ENCODE measurements at places on chromosomes 1 and 21.

GRCh38 chr1:213656039-213656438 lies 331.7 kb upstream of the PROX1 start:
- no peak for DNase-seq

- no peak for DNase-seq
Observed at GRCh38 chr1:12165342-12165741, 1.4 kb upstream of the TNFRSF1B start.

DNA sequence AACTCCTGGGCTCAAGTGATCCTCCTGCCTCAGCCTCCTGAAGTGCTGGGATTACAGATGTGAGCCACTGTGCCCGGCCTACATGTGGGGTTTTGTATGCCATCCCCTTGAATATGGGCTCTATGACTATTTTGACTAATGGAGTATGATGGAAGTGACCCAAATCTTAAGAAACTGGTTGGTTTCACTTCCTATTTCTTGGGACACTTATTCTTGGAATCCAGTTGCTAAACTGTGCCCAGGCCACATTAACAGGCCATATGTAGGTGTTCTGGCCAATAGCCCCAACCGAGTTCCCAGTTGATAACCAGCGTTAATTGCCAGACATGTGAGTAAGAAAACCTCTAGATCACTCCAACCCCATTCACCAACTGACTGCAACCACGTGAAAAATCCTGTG lies 36.3 kb upstream of the CLIC4 start:
- no peak for DNase-seq

GRCh38 chr1:90513956-90514355 lies 203.1 kb downstream of the BARHL2 start:
- no peak for DNase-seq

DNA sequence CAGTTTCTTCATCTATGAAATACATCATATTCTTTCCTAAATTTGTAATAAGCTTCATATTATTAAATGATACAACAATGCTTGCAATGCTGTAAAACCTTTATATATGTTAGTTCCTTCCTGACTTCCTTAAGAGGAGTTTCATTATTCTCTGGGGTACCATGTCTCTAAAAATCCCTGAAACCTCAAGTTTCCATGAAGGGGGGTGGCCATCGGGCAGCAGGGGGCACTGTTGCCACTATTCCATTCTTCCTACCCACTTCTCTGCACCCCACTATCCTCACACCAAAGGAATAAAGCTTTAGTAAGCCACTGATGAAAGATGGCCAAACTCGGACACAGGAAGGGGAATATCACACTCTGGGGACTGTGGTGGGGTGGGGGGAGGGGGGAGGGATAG lies 9.0 kb upstream of the DMRTB1 start:
- no peak for DNase-seq

DNA sequence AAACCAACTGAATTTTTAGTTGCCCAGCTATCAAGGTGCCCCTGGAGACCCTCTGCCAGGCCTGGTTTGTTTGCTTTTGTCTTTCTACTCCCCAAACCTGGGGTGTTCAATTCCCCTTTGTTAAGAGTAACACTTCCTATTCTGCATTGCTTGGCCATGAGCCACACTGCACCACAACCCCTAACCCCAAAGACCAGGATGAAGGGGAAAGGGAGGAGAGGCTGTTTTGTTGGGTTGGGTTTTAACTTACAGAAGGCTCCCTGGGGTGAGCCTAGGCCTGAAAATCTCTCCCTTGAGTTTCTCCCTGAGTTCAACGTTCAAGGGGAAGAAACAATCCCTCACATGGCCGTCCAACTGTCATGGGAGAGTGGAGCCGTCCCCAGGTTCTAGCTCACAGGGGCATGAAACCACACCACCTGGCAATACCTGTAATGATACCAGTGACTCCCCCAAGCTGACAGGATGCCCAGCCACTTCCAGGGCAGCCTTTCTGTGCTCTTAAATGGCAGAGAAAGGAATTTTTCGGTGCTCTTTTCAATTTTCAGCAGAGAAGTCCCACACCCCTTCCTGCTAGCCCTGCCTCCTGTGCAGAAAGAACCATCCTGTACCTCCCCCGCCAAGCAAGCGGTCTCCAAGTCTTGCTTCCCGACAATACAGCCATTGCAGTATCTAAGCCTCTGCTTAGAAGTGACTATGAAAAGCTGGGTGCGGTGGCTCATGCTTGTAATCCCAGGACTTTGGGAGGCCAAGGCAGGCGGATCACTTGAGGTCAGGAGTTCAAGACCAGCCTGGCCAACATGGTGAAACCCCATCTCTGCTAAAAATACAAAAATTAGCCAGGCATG lies 14.9 kb downstream of the SLC45A3 start:
- no peak for DNase-seq

- no peak for DNase-seq
Observed at GRCh38 chr21:22961258-22961657, 1963.0 kb downstream of the NCAM2 start.

- DNase-seq: no peak
Observed at GRCh38 chr1:240768979-240769378, 157.0 kb upstream of the GREM2 start.

GRCh38 chr1:48027533-48027835 lies 30.3 kb upstream of the TRABD2B start:
- DNase-seq: no peak

DNA sequence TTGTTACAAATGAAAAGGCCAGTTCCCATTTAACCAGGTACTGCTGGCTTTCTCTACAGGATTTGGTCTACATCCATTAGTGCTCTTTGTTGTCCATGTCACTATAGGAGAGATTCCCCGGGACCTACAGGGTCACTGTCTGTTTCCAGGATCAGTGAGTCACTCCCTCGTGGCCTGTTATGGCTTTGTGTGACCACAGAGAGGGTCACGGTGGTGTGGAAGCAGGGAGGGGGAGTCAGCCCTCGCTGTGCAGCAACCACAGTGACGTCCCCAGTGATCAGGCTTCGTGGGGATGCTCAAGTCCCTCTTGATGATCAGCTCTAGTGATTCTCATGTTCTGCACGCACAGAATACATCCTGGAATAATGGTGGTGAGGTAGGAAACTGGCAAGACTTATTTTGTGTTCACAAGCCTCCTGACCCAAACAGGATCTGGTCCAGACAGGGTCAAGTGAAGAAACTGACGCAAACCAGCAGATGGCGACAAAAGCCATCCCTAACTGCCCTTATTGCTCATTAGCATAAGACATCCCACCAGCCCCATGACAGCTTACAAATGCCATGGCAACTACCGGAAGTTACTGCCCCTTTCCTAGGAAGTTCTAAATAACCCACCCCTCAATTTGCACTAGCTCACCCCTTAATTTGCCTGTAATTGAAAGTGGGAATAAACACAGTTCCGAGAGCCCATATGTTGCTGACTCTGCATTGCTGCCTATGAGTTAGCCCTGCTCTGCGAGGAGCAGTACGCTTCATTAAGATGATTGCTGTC lies 98.5 kb downstream of the DISC1 start:
- no peak for DNase-seq

DNA sequence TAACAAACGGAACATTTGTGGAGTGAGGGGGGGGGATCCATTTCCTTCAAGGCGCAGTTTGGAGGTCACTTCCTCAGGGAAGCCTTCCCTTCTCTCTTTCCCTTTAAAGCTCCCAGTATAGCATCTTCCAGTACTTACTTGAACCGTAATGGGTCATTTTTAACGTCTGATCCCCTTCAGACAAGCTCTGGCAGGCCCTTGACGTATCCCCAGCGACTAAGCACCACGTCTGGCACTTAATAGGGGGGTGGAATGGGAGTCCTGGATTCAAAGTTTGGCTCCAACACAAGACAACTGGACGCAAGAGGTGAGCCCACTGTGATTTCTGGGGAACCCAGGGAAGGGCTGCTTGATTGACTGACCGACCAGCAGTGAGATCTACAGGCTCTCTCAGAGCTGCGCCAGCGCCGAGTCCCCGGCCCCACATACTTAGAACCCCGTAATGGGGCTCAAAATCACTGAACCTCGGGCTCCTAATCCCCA lies 441 bp downstream of the YARS1 start:
- DNase-seq: no peak

GRCh38 chr1:12272770-12273169 lies 42.9 kb downstream of the VPS13D start:
- DNase-seq: no peak

DNA sequence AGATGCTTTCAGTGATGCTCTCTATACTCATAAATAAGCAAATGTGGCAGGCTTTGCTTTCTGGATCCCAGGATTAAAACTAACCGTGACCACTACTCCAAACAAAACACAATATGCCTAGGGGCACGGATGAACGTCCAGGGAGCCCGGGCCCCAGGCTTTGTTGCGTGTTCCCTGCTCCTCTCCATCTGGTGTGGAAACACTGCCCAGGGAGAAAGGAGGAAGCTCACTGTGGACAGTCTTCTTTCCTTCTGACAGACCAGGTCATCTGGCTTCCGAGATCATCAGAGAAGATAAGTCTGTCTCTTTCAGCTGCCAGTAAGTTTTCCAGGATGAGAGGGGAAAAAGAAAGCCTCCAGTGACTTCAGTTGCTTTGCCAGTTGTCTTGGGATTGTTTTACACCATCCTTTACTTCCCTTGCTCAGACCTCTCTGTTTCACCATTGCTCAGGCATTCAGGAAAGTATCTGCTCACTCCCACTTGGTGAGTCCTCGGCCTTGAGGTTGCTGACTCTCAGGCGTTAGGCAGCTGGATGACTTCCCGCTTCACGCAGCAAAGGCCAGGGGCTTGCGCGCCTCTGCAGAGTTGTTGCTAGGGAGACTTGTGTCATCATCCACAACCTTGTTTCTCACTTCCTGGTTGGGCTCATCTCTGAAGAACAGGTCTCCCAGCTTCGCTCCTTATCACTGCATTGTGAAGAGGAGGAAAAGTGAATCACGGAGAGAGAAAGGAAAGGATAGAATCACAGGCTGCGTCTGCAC lies 20.6 kb upstream of the PGD start:
- no peak for DNase-seq

- no peak for DNase-seq
Observed at GRCh38 chr1:192272732-192273131, 44.1 kb upstream of the RGS21 start.

DNA sequence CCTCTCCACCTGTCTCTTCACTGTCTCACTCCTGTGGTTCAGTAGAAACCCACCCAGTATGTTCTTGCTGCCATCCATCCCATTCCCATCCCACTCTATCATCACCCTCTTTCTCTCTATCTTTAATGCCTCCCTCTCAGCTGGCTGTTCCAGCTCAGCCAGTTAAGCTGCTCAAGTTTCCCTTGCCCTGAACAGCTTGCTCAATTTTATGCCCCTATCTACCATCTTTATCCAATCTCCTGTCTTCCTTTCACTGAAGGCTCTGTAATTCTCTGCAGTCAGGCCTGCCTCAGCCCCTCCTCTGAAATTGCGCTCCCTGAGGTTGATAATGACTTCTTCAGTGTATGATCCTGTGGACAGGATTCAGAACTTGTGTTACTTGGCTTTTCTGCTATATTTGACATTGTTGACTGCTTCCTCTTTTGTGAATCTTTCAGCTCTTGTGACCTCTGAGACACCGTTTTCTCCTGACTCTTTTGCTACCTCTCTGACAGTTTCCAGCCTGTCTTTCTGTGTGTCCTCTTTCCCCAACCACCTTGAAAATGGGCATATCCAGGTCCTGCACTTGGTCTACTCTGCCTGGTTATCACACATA lies 13.9 kb upstream of the BCAR3 start:
- DNase-seq: no peak

DNA sequence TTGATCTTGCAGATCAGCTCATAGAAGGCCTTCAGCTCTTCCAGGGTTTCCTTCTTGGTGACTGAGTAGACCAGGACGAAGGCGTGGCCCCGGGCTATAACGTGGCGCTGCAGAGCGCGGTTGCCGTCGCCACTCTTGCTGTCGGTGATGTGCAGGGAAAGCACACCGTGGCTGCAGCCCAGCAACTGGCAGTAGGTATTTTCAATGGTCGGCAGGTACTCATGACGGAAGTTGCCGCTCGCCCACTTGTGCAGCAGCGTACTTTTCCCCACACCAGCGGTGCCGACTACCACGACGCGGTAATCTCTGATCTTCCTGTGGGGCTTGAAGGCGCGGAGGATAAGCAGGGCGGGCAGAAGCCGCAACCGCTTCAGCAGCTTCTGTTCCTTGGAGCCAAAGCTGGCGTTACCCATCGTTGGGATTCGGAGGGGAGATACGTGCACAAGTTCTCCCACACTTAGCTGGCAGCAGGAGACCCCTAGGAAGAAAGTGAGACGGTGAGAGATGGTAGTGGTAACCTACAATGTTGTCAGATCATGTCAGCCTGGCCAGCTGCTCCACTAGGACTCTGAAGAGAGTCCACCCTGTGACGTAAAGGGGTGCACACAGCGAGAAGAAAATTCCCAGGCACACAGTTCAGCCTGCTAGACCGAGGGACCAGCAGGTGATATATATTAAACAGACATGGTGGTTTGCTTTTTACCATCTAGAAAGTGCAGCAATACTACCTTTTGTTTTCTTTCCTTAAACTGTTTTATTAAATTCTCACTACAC lies 3.4 kb downstream of the DIRAS3 start:
- DNase-seq: no peak

DNA sequence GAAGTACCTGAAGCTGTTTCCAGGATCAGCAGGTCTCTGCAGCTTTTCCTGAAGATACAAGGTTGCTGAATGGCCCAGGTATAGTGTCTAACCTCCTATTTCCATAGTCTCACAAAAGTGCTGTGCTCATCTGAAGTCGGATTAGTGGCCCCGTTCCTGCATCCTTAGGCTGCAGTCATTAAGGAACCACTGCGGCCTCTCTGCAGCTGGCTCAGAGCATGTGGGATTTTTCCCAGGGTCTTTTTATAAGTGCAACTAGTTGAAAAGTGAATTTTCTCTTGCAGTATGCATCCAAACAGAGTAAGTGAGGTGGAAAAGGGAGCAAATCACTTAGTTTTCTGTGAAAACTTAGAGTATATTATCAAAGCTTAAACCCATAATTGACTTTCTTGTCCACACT lies 565.3 kb upstream of the NEGR1 start:
- no peak for DNase-seq
